Activated naive CD8-positive, alpha-beta T cell treated with anti-CD3 and anti-CD28 coated beads, Interleukin-2, amount 10 ng/mL, durations not matched to agents 7 days and 5 days (primary cell): ENCODE measurements at places on chromosomes 1 and 21. TPM values are rescaled to one million over a fixed set of nuclear protein-coding genes. Genes with fewer than 3 reads are reported as not detected.

DNA sequence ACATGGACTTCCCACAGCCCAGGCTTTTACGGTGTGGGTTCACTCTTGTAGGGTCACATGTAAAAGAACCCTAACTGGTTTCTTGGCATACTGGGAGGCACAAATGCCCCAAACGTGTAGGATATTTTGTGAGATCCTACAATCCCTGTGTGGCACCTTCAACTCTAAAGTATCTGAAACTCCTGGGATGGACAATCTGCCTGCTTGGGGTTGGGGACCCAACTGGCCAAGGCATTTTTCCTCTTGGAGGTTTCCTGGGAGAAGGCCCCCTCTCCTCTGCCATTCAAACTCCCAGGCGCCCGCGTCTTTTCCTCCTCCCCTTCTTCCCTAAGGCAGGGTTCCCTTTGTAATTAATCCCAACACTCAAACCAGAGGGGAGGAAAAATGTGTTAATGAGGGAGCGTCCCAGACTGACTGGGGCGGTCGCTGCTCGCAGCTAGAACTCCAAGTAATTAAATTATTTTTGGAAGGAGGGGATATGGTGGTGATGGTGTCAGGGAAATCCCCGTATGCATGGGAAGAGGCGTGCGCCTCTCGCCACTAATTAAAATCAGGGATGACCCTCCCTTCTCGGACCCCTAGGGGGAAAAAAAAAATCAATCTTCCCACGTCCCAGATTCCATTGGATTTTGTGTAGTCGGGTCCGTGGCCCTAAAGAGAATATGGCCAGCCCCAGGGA is 681 bp upstream of the VANGL2 start:
- DNase-seq = no peak

The MOB3C gene
- total RNA-seq = 23.8 TPM

GRCh38 chr1:80837066-80837465 is 963.7 kb upstream of the ADGRL2 start:
- no peak for DNase-seq

The SPRR2B gene
- not detected for total RNA-seq

- DNase-seq = no peak
Observed at GRCh38 chr1:234396871-234397270, 23.6 kb downstream of the COA6 start.

The CFAP107 gene
- total RNA-seq = not detected
